ENCODE measurements at places on chromosomes 5 and 9.
A peak's percentile ranks its signal among the peaks of the same experiment; 100 is the strongest.

DNA sequence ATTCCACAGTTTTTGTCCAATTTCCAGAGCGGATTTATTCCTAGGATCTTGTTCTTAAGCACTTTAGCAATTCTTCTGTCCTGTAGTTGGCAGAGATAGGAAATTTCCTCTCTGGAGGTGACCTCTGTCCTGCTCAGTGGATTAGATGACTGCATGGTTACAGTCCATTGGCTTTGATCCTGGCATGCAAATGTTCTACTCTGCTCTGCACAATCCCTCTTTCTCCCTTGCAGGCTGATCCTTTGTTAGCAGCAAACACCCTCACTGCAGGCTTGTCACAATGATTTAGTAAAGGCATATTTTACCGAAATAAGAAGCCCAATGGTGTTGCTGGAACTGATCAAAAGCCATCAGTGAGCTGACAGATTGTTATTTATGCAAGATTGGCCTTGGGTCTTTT is 243.8 kb downstream of the COX7C start:
- DNase-seq = no peak

GRCh38 chr5:174172152-174172551 is 126.6 kb downstream of the NSG2 start:
- no peak for DNase-seq

GRCh38 chr9:133887540-133888047 is 104.5 kb downstream of the VAV2 start:
- DNase-seq = no peak

DNA sequence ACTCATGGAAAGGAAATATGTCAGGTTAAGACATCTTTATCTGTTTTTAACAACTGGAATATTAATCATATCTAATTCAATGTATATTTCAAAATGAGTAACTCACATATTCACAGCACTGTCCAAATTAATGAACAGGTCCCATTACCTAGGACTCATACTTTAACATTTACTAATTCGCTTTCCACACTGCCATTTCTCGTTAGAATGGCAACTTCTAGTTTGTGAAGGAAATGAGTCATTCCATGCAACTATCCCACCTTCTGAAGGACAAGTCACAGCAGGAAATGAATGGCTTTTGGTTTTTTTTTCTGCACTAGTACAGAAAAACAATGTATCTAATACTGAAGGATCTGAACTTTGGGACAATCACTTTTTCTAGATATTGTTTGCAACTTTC is 24.6 kb upstream of the IFNK start:
- DNase-seq = no peak

- DNase-seq = no peak
Measured at GRCh38 chr9:89052470-89053097, 61.3 kb downstream of the S1PR3 start.

DNA sequence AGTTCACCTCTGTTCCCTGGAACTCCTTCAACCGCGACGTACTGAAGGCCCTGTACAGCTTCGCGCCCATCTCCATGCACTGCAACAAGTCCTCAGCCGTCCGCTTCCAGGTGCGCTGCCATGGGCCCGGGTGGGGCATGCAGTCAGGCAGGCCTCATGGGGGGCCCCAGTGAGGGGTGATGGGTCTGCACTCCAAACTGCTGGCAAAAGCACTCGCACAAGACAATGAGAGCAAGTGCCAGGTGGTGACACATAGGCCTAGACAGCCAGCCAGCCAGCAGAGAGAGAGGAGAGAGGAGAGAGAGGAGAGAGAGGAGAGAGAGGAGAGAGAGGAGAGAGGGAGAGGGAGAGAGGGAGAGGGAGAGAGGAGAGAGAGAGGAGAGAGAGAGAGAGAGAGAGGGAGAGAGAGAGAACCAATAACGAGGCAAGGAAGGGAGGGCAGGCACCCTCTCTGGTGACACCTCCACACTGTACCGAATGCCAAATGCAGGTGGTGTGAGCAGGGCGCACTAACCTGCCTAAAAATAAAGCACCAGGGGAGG is 21.0 kb downstream of the DBH start:
- DNase-seq = peak; percentile 60

GRCh38 chr5:128825826-128826225 is 139.5 kb upstream of the SLC27A6 start:
- DNase-seq = no peak

- DNase-seq = no peak
Measured at GRCh38 chr9:16883586-16883985, 13.1 kb upstream of the BNC2 start.

- DNase-seq = no peak
Measured at GRCh38 chr9:99044827-99045226, 60.1 kb upstream of the TGFBR1 start.

- no peak for DNase-seq
Measured at GRCh38 chr5:181234455-181235306, 9.0 kb downstream of the RACK1 start.

DNA sequence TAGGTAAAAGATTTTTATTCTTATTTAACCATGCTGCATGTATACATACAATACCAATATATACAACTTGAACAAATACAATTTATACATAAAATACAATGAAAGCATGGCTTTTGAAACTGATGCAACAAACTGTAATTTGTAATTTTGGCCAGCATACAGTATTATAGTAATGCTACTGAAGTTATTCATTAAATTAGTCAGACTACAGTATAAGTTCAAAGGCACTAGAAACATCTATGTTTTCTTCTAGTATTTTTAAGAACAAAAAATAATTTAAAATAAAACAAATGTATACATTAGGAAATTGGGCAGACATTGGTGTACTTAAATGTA is 18.8 kb downstream of the IL4 start:
- DNase-seq = no peak

- DNase-seq = no peak
Measured at GRCh38 chr5:38734353-38734752, 111.5 kb upstream of the OSMR start.

DNA sequence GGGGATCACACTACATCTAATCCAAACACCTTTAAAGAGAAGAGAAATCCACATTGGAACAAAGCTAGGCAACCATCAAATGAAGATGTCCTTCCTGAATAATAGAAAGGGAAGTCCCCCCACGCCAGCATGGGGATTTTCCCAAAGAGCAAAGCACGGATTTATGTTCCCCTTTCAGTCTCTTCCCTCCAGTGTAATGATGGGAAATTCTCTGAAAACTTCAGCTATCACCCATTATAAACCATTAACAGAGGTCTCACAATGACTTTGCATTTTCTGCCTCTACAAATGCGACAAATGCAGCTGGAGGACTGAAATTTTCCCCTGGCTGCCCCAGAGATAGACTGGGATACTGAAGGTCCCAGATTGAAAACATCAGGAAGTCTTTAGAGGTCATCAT is 368.7 kb downstream of the EFNA5 start:
- no peak for DNase-seq

DNA sequence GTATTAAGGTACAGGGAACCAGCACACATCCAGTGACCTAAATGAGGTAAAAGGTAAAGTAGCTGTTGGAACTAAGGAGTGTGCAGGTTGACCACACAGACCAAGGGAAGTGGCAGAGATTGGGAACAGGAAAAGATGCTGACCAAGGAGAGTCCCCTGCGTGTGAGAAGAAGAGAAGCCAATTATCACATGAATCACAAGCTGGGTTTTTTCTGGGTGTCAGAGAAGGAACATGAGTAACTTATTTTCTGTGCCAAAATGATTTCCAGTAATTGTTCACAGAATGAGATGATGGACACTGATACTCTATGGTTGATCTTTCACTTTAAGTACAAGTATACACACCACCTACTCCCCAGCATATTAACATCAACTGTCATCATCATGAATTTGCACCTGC is 130.7 kb upstream of the ACO1 start:
- DNase-seq = no peak

GRCh38 chr5:43646992-43647391 is 44.0 kb downstream of the NNT start:
- DNase-seq = no peak

- DNase-seq = no peak
Measured at GRCh38 chr5:56166671-56167385, 66.3 kb downstream of the ANKRD55 start.

DNA sequence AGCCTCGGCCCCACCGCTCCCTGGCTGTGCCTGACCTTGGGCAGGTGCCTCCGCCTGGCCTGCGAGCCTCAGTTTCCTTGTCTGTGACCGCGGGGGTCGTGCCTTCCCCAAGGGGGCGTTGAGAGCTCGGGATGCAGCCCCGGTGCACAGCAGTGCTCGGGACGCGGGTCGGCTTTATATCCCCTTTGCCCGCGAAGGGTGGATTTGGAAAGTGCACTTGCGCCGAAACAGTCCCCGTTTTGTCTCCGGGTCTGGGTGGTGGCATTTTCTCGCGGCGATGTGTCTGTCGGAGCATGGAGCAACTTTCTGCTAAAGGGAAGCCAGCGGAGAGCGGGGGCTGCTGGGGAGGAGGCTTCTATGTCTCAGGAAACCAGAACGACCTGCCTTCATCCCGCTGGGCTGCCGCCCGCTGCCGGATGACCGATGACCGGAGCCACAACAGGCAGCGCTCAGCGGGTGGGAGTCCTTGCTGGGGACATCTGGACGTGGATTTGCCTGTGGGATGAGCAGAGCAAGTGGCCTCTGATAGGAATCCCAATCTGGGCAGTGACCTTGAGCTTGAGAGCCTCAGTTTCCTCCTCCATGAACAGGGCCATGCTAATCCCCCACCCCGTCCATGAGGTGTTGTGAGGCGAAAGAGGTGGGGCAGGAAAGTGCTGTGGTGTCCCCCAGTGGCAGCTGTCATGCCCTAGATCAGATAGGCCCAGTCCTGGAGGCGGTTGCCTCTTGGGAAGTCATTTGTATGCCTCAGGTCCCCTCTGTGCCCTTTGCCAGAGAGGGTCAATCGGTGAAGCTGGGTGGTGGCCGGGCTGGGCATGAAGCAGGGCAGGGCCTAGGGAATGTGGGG is 651 bp downstream of the HRH2 start:
- DNase-seq = no peak

- DNase-seq = no peak
Measured at GRCh38 chr9:33708441-33708840, 86.9 kb upstream of the PRSS3 start.

GRCh38 chr5:84715091-84715490 is 330.4 kb upstream of the EDIL3 start:
- no peak for DNase-seq

DNA sequence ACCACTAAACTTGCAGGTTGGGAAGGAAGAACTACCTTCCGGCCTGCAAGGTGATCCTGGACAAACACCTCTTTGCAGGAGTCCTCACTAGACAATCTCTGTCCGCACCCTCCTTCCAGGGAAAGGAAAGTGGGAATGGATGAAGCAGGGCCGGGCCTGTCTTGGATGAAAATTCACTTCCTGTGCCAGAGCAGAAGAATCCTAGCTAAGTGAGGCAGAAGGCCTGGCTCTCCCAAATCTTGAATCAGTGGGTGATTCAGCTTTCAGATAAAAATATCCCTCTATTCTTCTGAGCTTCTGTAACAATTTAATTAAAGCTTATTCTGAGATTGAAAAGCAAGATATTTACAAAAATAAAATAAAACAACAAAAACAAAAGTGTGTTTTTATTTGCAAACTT is 281.9 kb upstream of the TLE4 start:
- no peak for DNase-seq

DNA sequence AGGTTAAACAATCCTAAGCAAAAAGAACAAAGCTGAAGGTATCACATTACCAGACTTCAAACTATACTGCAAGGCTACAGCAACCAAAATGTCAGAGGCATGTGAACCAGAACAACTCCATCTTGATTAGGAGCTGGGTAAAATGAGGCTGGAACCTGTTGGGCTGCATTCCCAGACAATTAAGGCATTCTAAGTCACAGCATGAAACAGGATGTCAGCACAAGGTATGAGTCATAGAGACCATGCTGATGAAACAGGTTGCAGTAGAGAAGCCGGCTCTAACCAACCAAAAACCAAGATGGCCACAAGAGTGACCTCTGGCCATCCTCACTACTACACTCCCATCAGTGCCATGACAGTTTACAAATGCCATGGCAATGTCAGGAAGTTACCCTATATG is 252.0 kb downstream of the RASEF start:
- DNase-seq = no peak

DNA sequence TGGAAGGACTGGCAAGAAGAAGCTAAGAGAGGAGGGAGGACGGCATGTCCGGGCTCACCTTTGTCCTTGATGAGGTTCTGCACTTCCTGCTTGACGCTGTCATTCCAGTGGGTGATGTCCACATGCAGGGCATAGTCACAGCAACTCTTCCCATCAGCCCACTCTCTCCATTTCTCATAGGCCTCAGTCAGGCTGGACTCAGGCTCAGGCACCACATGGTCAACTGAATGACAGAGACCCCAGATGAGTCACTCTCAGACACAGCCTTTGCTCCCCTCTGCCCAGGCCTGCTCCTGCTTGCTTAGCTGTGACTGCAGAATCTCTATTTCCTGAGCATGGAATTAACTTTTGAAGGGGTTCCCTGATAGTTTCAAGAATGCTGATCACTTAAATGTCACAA is 94.2 kb downstream of the DPYSL3 start:
- DNase-seq = no peak

DNA sequence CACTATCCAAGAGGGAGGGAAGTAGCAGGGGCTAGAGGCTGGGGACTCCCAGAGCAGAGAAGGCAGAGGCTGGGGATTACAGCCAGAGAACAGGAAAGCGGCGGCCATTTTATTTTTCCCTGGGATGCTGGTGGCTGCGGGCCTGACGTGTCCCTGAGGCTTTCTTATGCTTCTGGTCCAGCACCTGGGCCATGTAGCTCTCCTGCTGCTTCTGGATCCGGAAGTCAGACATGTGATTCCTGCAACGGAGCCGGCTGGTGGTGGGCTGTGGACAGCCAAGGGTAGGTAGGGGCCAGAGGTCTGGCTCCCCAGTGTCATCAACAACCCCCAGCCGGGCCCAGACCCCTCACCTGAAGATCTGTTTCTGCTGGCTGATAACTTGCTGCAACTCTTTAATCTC is 1.8 kb upstream of the PROB1 start:
- DNase-seq = no peak

Data from NCI-H2171 (cell line).